ENCODE measurements at places on chromosomes 1 and 21.

- DNase-seq, result peak; percentile 42
Observed at GRCh38 chr1:53681977-53682685, 56.8 kb downstream of the GLIS1 start.

DNA sequence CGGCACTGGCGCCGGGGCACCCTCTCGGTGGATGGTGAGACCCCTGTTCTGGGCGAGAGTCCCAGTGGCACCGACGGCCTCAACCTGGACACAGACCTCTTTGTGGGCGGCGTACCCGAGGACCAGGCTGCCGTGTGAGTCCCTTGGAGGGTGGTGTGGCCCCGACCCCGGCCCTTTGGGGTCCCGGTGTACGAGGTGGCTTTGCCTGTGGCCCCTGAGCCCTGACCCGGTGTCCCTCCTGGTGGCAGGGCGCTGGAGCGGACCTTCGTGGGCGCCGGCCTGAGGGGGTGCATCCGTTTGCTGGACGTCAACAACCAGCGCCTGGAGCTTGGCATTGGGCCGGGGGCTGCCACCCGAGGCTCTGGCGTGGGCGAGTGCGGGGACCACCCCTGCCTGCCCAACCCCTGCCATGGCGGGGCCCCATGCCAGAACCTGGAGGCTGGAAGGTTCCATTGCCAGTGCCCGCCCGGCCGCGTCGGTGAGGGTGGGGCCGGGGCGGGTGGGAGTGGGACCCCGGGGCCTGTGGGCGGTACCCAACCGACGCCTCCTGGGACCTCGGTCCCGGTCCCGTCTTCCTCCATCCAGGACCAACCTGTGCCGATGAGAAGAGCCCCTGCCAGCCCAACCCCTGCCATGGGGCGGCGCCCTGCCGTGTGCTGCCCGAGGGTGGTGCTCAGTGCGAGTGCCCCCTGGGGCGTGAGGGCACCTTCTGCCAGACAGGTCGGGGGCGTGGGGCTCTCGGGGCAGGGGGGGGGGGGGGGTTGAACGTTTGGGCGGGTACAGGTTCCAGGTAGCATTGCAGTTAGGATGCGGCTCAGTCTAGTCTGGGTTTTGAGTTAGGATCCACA is 24.6 kb downstream of the RNF223 start:
- no peak for DNase-seq

- no peak for DNase-seq
Observed at GRCh38 chr1:36913016-36913415, 121.3 kb downstream of the GRIK3 start.

DNA sequence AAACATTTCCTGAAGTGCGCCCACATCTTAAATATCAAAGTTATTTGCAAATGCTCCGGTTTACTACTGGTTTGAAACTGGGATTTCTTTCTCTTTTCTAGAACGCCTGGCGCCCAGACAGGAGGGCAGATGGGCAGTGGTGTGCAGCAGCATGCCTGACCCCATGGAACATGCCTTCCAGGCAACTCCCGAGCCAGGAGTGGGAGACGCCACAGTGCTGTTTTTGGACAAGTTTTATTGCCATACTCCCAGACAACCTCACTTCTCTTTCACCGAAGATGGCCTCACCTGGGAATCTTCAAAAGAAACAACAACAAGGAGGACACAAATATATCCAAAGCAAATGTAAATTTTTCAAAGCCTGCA is 21.5 kb downstream of the UBE2G2 start:
- DNase-seq, result no peak

DNA sequence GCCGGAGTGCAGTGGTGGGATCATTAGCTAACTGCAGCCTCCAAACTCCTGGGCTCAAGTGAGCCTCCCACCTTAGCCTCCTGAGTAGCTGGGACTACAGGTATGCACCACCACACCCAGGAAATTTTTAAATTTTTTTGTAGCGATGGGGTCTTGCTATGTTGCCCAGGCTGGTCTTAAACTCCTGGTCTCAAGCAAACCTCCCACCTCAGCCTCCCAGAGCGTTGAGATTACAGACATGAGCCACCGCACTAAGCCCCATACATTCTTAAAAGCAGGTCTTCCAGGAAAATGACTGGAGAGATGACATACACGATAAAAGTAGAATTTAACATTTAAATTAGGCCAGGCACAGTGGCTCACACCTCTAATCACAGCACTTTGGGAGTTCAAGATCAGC is 13.4 kb downstream of the MTFR1L start:
- DNase-seq, result no peak

DNA sequence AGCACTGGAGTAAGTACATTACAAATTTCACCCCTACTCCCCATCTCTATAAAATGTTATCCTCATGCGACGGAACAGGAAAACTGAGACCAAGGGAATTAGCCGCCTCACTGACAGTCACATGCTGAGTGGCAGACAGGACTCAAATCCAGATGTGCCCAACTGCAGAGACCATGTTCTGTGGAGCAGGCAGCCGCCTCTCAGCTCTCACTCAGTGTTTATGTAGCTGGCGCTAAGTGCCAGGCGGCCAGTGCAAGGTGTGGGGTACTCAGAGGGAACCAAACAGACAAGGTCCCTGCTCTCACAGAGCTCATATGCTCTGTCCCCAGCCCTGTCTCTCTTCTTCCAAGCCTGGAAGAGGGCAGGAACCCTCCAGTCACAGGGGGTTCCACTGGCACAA is 5.1 kb downstream of the CAPZB start:
- DNase-seq, result no peak

DNA sequence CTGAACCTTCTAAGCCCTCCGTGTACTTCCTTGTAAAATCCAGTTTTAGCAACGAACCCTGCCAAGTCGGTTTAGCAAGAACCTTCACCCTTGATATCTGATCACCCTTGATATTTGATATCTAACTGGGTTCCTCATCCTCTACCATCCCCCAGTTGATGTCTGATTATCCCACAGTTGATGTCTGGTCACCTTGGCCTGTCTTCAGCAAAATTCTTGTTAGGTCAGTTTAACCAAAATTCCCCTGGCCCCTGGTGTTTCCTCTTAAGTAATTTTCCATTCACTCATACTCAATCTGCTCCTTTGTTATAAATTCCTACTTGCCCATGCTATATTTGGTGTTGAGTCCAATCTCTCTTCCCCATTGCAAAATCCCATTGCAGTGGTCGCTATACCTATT is 114.5 kb upstream of the ZNHIT6 start:
- DNase-seq, result no peak

DNA sequence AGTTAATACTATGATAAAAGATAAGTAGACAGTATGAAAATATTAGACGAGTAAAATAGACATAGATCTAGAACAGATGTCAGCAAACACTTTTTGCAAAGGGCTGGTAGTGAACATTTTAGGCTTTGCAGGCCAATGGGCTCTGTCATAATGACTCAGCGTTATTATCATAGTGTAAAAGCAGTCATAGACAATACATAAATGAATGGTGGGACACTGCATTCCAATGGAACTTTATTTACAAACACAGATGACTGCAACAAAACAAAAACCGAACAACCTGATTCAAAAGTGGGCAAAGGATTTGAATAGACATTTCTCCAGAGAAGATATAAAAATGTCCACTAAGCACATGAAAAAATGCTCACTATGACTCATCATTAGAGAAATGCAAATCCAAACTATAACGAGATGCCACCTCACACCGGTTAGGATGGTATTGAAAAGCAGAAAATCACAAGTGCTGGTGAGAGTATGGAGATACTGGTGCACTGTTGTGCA is 7.3 kb downstream of the GSTM5 start:
- DNase-seq, result no peak

- DNase-seq, result no peak
Observed at GRCh38 chr1:116435806-116436610, 63.0 kb downstream of the ATP1A1 start.

GRCh38 chr1:164668491-164669400 is 109.8 kb downstream of the PBX1 start:
- DNase-seq, result no peak

GRCh38 chr1:200911361-200911760 is 16.7 kb downstream of the INAVA start:
- no peak for DNase-seq

- no peak for DNase-seq
Observed at GRCh38 chr1:8104278-8105236, 78.4 kb upstream of the ERRFI1 start.

DNA sequence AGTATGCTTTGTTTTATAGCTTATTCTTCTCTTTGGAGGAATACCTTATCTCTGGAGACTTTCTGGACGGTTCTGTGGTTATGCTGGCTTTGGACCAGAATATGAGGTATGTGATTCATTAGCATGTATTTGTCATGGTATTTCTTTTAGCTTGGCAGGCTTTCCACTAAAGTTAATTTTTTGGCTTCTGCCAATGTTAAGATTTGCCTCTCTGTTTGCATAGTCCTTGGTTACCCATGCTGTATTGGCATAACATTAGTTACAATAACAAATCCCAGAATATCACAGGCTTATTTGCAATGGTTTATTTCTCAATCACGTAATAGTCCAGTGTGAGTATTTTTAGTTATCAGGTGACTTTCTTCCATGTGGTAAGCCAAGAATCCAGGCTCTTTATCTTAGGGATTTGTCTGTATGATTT is 9.7 kb downstream of the ZMPSTE24 start:
- no peak for DNase-seq

GRCh38 chr1:179872558-179872957 is 5.0 kb downstream of the TOR1AIP2 start:
- DNase-seq, result no peak

GRCh38 chr1:240813720-240814119 is 201.8 kb upstream of the GREM2 start:
- no peak for DNase-seq

DNA sequence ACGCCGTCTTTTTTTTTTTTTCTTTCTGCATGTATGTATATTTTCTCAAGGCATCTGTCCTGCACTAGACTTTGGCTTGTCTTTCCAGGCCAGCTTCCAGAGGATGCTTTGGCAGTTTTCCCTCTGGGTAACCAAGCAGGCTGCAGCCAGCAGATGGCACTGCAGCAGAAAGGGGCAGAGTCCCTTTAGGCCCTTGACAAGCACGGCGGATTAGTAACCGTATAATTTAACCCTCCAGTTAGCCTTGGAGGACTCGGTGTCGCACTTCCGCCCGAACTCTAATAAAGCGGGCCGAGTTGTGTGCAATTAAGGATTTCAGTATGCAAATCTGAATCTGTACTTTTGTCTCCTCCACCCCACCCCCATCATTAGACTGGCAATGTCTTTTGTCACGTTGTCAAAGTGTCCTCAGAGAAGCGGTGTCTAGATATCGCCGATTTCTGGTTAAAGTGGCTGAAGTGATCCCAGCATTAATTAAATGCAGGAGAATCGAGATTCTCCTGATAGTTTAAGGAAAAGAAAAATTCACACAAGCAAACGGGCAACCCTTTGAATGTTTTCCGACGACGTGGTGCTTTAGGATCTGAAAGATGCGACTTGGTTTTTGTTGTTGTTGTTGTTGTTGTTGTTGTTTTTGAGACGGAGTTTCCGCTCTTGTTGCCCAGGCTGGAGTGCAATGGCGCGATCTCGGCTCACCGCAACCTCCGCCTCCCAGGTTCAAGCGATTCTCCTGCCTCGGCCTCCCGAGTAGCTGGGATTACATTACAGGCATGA is 1.1 kb upstream of the TMEM167B start:
- peak; percentile 57 for DNase-seq

DNA sequence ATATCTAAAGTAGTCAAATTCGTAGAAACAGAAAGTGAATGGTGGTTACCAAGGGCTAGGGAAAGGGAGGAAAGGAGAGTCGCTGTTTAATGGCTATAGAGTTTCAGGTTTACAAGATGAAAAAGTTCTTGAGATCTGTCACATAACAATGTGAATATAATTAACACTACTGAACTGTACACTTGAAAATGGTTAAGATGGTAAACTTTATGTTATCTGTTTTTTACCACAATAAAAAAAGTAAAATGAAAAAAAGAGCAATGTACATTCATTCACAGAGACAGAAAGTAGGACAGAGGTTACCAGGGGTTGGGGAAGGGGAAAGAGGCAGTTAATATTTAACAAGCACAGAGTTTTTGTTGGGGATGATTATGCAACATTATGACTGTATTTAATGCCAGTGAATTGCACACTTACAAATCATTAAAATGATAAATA is 53.3 kb upstream of the SEC16B start:
- no peak for DNase-seq

DNA sequence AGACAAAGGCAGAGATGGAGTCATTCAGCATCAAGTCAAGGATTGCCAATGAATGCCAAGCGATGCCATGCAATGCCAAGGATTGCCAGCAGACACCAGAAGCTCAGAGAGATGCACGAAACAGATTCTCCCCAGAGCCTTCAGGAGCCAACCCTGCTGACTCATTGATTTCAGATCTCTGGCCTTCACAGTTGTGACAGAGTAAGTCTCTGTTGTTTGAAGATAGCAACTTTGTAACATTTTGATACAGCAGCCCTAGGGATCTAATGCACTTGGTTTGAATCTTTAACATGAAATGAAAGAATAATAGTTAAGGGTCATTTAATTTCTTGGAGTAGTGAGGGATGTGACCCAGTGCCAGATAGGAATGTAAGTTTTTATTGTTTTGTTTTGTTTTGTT is 287.4 kb upstream of the RUNX1 start:
- DNase-seq, result no peak

DNA sequence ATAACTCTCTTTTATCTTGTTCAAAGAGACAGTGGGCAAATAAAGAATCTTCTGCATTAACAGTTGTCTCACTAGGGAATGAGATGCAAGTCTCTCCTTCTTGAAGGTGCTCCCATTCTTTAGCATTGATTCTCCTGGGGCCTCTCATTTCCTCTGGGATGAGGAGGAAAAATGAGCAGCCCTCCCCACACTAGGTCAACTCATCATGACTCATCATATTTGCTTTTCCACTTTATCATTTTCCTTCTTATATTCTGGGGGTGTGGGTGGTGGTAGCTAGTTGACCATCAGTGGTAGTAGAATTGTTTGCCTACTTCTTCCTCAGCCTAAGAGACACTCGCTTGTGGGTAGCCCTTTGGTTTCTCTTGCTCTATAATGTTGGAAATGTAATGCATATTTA is 182.0 kb upstream of the C1orf87 start:
- DNase-seq, result no peak

- peak; percentile 3 for DNase-seq
Observed at GRCh38 chr1:39317910-39318633, 113.6 kb downstream of the MACF1 start.

GRCh38 chr1:183983371-183984105 is 54.0 kb downstream of the COLGALT2 start:
- no peak for DNase-seq

DNA sequence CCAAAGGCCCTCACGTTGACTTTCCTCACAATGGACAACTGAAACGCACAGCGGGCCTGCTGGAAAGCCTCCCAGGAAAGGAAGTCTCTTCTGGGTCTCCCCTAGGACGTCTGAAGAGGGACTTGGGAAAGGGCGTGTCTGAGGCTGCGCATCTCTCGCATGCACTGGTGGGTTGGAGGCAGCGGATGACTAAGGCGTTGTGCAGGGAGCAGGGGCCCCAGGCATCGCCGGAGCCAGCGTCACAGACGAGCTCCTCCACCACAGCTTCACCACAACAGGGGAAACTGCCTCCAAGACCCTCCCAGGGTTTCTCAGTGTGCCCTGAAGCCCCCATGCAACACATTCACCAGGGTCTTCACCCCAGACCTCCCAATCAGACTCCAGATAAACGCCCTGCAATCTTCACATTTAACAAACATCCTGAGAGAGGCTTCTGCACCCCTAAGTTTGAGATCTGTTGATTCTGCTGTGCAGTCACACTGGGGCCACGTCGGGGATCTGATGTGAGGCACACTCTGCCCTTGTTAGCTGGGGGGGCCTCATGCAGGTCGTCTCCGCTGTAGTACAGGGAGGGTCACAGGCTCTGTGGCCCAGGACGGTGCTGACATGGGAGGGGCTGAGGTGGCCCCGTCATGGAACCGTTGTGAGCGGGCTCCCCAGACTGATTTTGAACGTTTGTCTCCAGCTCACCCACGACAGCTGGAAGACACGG is 7.0 kb upstream of the TFF1 start:
- DNase-seq, result no peak

GRCh38 chr1:29050166-29050565 is 73.5 kb downstream of the TMEM200B start:
- DNase-seq, result no peak
